Activated CD4-positive, alpha-beta T cell treated with anti-CD3 and anti-CD28 coated beads for 24 hours (primary cell): ENCODE measurements at places on chromosomes 2 and 18.
A peak's percentile ranks its signal among the peaks of the same experiment; 100 is the strongest.

- DNase-seq = no peak
These were observed 9.6 kb downstream of the TET3 start for GRCh38 chr2:73994178-73994831.

- DNase-seq = no peak
These were observed 49.8 kb downstream of the MSH2 start for GRCh38 chr2:47452761-47453160.

DNA sequence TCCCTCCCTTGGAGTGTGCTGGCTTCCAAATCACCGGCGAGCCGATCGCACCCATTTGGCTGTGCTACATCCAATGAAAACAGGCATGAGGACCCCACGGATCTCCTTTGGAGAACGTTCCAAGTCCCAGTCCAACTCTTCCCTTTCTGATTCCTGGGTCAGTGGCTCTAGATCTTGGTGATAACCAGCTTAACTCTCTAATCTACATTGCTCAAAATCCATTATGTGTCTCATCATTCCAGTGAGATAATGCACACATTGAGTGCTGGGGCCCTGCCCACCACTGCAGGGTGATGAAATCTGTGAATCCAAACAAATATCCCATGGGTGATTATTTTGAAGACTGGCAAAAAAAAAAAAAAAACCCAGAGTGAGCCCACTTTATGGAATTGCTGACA, 232.7 kb upstream of the COPS8 start:
- DNase-seq = no peak

GRCh38 chr18:34723143-34723542, 13.0 kb downstream of the DTNA start:
- no peak for DNase-seq

DNA sequence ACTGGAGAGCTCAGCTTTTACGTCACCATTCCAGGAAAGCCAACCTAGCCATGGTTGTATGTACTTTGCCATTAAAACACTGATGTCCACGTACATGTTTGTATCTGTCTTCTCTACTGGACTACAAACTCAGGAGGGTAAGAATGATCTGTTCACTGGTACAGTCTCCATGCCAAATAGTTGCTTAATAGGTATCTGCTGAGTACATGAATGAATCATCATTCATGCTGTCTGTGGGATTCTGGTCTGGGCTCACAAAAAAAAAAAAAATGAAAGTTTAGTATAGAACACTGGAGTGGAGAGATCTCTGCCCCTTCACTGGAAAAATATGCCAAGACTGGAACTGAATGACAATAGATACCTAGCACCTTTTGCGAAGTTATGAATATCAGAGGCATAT, 102.6 kb upstream of the ITGA4 start:
- no peak for DNase-seq

GRCh38 chr18:45521136-45521535, 94.1 kb upstream of the SLC14A2 start:
- no peak for DNase-seq

GRCh38 chr18:34942276-34942675, 98.9 kb upstream of the MAPRE2 start:
- no peak for DNase-seq

DNA sequence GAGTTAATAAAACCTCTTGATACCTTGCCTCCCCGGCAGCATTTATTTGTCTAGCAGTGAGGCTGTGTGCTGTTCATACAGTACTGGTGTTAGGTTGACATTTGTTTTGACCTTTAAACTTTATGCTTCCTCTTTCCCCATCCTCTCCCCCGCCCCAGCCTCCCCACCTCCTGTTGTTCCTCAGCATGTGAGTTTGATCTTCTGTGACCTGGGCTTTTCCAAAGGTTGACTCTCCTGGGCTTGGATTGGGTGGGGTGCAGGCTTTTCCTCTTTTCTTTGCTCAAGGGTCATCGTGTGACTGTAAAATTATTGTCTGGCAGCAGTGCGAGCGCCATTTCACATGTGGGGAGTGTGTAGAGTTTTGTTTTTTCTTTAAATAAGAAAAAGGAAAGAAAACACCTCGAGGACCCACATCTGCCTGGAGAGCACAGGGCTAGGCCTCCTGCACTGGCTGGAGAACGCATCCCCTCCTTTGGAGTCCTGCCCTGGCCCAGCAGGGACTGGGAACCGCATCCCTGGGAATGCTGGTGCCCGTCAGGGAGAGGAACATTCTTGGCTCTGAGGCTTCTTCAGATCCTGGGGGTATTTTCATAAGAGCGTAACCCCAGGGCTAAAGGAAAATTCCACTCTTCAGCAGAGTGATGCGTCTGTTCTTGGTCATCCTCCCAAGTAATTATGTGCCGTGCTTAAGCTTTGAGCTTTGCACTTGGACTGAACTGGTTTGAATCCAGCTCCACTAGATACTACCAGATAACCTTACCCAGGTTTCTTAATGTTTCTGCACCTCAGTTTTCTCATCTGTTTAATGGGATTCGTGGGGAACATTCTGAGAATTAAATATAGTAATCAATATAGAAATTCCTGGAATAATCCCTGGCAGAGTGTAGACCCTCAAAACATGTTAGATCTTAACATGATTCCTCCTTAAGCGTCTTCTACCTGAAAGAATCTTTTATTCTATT, 91.5 kb downstream of the SETBP1 start:
- DNase-seq = no peak

DNA sequence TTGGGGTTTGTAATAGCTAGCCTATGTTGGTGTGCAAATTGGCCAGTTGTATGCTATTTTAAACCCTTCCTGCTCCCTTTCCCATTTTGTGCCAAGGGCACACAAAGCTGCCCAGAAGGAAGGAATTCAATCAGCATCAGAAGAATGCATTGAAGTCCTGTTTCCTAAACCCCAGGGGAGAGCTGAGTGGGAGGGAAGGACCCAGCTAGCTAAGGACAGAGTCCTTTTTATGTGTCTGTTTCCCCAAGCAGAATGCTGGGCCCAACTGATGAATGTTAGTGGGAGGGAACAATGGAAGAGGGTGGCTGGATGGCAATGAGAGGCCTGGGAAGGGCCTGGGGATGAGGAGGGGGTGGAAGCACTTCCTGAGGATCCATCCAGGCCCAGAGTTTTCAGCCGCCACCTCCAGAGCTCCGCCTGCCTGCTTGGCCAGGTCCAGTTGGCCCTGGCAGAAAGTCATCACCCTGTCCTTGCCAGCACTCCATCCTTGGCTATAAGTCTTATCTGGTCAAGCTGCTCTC, 32.7 kb downstream of the MEX3C start:
- DNase-seq = no peak

GRCh38 chr2:20129331-20130159, 78.1 kb upstream of the LAPTM4A start:
- DNase-seq = no peak

GRCh38 chr18:80232710-80233109, 14.6 kb downstream of the PARD6G start:
- no peak for DNase-seq

DNA sequence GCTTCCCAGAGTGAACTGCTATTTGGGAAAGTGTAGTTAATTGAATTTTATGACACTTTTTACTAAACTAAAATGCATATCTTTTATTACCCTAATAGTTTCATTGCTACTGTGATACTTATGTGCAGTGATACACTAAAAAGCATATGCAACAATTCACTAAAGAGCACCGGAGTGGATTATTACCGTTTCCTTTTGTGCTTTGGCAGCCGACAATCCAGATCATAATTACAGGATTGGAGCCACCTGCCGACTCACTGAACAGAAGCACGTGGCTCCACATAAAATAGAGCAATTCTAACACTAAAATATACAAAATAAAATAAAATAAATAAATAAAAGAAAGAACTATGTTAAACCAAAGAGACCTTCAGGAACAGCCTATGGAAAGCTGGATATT, 583.4 kb downstream of the NRXN1 start:
- no peak for DNase-seq

DNA sequence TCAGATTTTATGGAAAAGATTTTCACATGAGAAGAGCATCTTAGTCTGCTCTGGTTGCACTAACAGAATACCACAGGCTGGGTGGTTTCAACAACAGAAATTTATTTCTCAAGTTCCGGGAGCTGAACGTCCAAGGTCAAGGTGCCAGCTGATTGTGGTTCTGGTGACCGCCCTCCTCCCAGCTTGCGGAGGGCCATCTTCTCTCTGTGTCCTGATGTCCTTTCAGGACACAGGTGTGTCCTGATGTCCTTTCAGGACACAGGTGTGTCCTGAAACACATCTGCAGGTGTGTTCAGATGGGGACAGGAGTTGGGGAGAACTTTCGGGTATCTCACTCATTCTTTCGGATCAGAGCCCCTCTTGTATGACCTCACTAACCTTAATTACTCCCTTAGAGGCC, 374.9 kb downstream of the SOX11 start:
- DNase-seq = no peak

DNA sequence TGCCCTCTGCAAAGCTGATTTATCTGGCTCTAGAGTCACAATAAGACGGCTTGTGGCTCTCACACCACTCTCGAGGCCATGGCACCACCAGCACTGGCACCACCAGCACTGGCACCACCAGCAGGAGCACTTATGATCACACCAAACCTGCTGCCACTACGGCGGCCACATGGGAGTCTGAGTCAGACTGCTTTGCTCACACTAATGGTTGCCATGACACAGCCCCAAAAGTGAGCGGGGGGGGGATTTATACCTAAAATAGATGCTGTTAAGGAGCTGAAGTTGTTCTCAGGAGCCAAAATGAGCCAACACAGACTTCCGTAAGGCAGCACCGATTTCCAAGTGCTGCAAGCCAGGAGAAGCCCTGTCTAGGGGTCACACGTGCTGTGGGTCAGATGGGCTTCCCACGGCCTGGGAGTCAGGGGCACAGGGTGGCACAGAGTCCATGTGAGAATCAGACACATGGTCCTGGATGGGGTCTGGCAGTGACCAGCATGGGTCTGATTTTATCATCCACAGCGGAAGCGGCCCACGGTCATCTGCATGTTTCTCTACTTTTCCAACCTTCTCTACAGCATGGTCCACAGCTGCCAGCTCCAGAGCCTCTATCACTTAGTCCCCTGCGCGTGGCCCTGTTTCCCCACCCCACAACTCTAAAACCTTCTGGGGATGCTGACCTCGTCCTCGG, 16.7 kb downstream of the DNMT3A start:
- DNase-seq = no peak

DNA sequence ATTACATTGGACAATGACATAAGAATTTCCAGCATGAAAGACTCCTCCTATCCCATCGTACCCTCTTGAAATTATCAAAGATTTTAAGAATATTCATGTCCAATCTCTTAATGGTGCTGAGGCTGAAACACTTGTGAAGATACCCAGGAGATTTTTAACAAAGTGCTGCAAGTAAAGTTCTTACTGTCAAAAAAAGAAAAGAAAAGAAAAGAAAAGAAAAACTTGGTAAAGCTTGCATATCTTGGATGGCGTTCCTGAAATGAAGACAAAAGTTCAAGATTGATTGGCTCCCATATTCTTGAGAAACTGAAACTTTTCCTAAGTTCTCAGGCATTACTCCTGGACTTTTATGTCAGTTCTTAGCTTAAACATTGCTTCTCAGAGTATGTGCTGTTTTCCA, 1010.5 kb upstream of the PIK3C3 start:
- DNase-seq = no peak

GRCh38 chr2:85595301-85596025, at the start of gene RNF181:
RNF181 (plus strand) TSS chr2:85595745; CDS start chr2:85595764, 19 bp downstream.
- peak; percentile 83 for DNase-seq

DNA sequence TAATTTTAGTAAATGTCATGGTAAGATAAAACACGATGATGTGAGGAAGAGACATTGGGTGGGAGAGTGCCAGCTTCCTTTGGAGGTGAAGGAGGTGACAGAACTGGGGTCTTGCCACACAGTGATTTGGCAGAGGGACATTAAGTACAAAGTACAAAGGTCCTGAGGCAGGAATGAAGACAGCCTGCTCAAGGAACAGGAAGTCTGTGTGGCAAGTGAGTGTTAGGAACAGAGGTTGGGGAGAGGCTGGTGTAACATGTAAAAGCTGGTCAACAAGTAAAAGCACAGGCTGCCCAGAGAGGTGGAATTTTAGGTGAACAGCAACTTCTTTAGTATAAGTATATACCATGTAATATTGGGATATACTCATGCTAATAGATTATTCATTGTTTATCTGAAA, 73.1 kb downstream of the INPP5D start:
- no peak for DNase-seq

- no peak for DNase-seq
These were observed 771.2 kb upstream of the LINC00305 start for GRCh38 chr18:64919971-64920570.

DNA sequence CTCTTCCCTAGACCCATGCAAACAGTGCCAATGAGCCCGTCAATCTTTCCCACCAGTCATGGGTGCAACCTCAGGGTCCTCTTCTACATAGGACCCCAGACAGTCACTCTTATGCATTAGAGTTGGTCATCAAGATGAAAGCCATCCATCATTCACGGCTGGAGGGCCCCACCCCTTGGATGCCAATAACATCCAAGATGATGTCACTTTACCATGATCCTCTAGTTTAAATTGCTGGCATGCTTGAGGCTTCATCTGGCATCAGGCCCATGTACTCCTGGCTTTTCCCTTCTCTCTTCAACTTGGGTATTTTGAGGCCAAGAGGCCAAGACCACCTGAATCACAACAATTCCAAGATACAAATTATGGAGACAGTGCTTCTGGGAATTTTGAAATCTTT, 91.1 kb upstream of the MAPK4 start:
- DNase-seq = no peak

DNA sequence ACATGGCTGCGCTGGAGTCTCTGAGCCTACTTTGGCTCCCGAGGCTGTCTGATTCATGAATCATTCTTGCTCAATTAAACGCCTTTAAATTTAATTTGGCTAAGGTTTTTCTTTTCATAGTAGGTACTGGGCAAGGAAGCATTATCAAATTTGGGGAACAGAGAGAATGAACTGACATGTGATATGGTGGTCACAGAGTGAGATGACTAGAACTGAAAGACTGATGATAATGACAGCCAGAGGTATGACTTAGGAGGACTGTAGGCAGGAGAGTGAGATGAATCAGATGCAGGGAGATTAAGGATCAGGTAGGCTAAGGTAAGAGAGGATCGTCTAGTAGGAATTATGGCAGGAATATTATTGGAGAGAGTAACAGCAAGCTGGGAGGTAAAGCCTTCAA, 40.9 kb upstream of the ST8SIA3 start:
- no peak for DNase-seq

GRCh38 chr18:40075616-40076015, 1879.4 kb upstream of the PIK3C3 start:
- no peak for DNase-seq

- DNase-seq = no peak
These were observed 73.5 kb downstream of the GLI2 start for GRCh38 chr2:120809151-120809550.

DNA sequence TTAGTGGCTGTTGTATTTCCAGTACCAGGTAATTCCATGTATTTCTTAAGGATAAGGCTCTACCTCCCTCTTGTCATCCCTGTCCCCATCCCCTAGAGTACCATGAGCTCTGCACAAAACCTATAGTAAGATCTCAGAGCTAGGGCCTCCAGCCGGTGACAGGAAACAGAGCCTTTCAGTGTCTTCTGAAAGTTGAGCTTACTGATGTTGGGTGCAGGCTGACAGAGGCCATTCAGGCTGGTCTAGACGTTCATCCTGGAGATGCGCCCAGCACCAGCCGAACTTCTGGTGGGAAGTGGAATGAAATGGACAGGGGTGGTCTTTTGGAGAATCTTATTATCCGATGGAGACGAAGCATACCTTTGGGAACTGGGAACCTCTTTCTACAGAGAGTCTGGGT, 16.7 kb upstream of the LYPD6B start:
- no peak for DNase-seq
